Uterus (tissue), 4 donors: ENCODE measurements at places on chromosomes 12 and 14.

GRCh38 chr14:92906823-92907222 is 16.1 kb upstream of the CHGA start:
- H3K4me3 ChIP-seq = no peak overlapping the region
- H3K36me3 ChIP-seq = no peaks in the 10 kb centered on the region
- H3K27me3 ChIP-seq = no peaks in the 10 kb centered on the region
- H3K4me1 ChIP-seq = no peaks in the 10 kb centered on the region
- H3K27ac ChIP-seq = no peak overlapping the region

GRCh38 chr12:66929121-66929520 is 250.2 kb upstream of the GRIP1 start:
- no peak overlapping the region for H3K4me3 ChIP-seq
- no peak overlapping the region for H3K27ac ChIP-seq
- H3K36me3 ChIP-seq = no peaks in the 10 kb centered on the region
- H3K27me3 ChIP-seq = no peaks in the 10 kb centered on the region
- H3K4me1 ChIP-seq = no peaks in the 10 kb centered on the region
- no peak for DNase-seq

DNA sequence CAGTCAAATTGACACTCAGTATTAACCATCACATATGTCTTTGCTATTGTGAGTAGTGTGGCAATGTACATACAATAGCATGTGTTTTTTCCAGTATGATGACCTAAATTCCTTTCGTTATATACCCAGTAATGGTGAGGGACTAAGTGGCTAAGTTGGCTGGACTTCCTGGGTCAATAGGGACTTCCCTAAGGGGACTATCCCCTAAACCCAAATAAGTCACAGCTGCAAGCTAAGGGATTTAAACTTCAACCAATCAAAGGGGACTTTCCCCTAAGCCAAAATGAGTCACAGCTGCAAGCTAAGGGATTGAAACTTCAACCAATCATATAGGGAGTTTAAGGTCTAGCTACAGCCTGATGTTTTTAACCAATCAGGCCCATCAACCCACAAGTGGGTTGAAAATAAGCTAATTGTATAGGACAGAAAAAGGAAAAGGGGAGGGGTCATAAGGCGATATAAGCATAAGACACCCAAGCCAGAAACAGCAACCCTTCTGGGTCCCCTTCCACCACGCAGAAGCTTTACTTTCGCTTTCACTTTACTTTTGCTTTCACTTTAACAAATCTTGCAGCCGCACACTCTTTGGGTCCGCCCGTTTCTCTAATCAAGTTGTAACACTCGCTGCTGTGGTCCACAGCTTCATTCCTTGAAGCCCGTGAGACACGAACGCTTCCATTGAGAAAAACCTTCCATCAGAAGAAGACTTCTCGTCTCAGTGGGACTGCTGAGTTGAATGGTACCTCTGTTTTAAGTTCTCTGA is 404.4 kb downstream of the FLRT2 start:
- DNase-seq = peak; percentile 14
- H3K27ac ChIP-seq = peak overlapping the region; percentile 34
- no peaks in the 10 kb centered on the region for H3K36me3 ChIP-seq
- H3K4me3 ChIP-seq = peak overlapping the region; percentile 19

- no peak overlapping the region for H3K27ac ChIP-seq
- H3K4me1 ChIP-seq = no peaks in the 10 kb centered on the region
- H3K27me3 ChIP-seq = no peaks in the 10 kb centered on the region
- no peaks in the 10 kb centered on the region for H3K36me3 ChIP-seq
- no peak overlapping the region for H3K4me3 ChIP-seq
- no peak for DNase-seq
Measured at GRCh38 chr12:127113945-127114344, 1153.0 kb upstream of the TMEM132C start.

- no peaks in the 10 kb centered on the region for H3K36me3 ChIP-seq
- no peak for DNase-seq
- no peaks in the 10 kb centered on the region for H3K4me1 ChIP-seq
- no peak overlapping the region for H3K27ac ChIP-seq
Measured at GRCh38 chr14:74257941-74258763, 18.9 kb downstream of the VSX2 start.

DNA sequence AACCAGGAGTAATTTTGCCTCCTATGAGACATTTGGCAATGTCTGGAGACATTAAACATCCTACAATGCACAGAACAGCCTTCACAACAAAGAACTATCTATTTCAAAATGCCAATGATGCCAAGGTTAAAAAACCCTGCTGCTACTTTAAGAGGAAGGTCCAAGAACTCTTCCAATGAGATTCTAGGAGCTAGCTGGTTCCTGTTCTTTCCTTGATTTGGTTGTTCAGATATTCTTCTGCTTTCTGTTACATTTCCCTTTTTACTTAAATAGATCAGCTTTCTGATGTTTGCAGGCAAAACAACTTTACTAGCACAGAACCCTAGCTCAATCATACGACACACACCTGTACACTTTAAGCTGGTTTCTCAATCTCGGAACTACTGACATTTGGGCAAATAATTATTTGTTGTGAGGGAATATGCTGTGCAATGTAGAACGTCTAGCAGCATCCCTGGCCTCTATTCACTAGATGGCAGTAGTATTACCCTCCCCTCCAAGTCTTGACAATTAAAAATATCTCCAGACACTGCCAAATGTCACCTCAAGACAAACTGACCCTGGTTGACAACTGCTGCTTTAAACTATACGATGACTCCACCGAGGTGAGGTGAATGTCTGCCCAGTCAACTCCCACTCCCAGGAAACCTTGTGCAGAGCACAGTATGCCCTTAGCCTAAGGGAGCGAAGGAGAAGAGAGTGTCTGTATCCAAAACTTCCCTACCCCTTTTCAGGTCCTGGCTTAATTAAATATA is 4.4 kb downstream of the BLTP3B start:
- no peaks in the 10 kb centered on the region for H3K4me1 ChIP-seq
- H3K36me3 ChIP-seq = no peaks in the 10 kb centered on the region
- H3K4me3 ChIP-seq = no peak overlapping the region
- DNase-seq = no peak

- H3K27me3 ChIP-seq = no peaks in the 10 kb centered on the region
- H3K36me3 ChIP-seq = no peaks in the 10 kb centered on the region
- no peaks in the 10 kb centered on the region for H3K4me1 ChIP-seq
- DNase-seq = peak; percentile 79
- H3K4me3 ChIP-seq = peak overlapping the region; percentile 5
Measured at GRCh38 chr12:121499929-121500793, 80.7 kb downstream of the KDM2B start.

DNA sequence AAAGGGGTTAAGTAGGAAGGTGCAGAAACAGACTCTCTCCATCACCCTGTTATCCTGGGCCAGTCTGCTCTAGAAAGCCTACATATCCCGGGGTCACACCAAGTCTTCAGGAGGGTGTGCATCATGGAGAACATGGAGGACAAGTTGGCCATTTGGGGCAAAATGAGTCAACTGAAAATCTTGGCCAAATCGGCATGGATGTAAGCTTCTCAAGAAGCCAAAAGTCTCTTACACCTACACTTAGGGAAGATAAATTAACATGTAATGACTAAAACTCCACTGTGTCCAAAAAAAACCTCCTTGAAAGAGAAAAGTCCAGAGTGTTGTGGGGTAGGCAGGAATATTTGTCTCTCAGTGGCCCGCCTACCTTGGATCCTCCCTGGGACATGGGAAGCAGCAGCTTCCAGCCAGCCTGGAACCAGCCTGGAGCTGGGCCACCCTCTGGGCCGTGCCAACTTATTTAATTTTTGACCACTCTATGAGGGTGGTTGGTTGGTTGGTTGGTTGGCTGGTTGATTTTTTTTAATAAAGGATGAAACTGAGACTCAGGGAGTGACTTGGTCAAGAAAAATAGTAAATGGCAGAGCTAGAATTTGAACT is 17.9 kb upstream of the TC2N start:
- H3K4me1 ChIP-seq = peaks cover 12% of the 10 kb centered on the region
- no peaks in the 10 kb centered on the region for H3K36me3 ChIP-seq
- no peak for DNase-seq
- H3K27ac ChIP-seq = peak overlapping the region; percentile 80
- H3K27me3 ChIP-seq = no peaks in the 10 kb centered on the region

GRCh38 chr12:6735448-6736191 is 11.8 kb downstream of the COPS7A start:
- no peak overlapping the region for H3K27ac ChIP-seq
- no peaks in the 10 kb centered on the region for H3K36me3 ChIP-seq
- peak; percentile 66 for DNase-seq
- H3K27me3 ChIP-seq = no peaks in the 10 kb centered on the region

GRCh38 chr12:121537814-121538698 is 42.8 kb downstream of the KDM2B start:
- peaks cover 8% of the 10 kb centered on the region for H3K4me1 ChIP-seq
- H3K36me3 ChIP-seq = no peaks in the 10 kb centered on the region
- no peak for DNase-seq
- H3K27me3 ChIP-seq = no peaks in the 10 kb centered on the region
- peak overlapping the region; percentile 77 for H3K4me3 ChIP-seq
- H3K27ac ChIP-seq = peak overlapping the region; percentile 91

- no peaks in the 10 kb centered on the region for H3K27me3 ChIP-seq
- H3K4me1 ChIP-seq = no peaks in the 10 kb centered on the region
- no peak for DNase-seq
- H3K4me3 ChIP-seq = no peak overlapping the region
Measured at GRCh38 chr14:70192915-70193314, 4.2 kb upstream of the SLC8A3 start.

DNA sequence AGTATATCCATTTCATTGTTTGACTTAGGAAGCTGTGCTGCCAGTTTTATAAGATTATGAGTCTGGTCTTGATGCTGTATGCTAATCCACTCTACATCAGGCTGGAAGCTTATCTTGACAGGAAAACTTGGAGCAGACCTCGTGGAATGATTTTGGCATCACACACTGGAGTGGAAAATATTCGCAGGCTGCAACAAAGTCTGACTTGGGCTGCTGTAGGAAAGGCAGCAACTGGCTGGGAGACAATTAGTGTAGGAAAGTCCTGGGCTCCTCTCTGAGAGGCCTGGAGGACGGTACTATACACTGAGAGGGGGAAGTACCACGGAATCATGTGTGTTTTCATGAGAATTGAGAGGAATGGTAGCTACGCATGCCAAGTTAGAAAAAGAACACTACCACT is 383.7 kb downstream of the ETNK1 start:
- DNase-seq = no peak
- H3K36me3 ChIP-seq = no peaks in the 10 kb centered on the region
- no peak overlapping the region for H3K27ac ChIP-seq
- H3K4me3 ChIP-seq = no peak overlapping the region

GRCh38 chr14:53606203-53606602 is 350.4 kb downstream of the BMP4 start:
- H3K27ac ChIP-seq = no peak overlapping the region
- H3K4me1 ChIP-seq = no peaks in the 10 kb centered on the region
- H3K36me3 ChIP-seq = no peaks in the 10 kb centered on the region
- no peak overlapping the region for H3K4me3 ChIP-seq
- H3K27me3 ChIP-seq = no peaks in the 10 kb centered on the region

DNA sequence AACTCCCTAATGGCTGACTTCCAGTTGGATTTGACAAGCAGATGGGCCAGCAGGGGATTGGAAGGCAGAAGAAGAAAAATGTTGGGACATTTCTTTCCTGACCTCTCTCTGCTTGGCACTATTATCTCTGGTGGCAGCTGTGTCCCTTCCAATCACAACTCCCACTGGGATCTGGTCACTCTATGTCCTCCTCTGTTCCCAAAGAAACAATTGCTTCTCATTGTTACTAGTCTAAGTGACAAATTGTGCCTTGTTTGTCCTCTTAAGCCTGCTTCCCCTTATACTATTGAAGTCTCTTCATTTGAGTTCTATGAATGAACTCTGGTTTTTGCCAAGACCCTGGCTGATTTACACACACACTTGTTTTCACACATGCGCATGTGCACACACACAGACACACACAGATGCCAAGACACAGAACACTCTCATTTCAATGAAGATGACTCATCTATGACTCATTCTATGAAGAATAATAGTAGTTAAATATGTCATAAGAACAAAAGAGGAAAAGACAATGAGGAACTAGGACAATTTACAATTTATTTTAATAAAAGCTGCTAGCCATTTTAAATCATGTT is 83.0 kb upstream of the FAR2 start:
- H3K27ac ChIP-seq = no peak overlapping the region
- H3K27me3 ChIP-seq = no peaks in the 10 kb centered on the region
- no peak overlapping the region for H3K4me3 ChIP-seq
- no peaks in the 10 kb centered on the region for H3K4me1 ChIP-seq
- DNase-seq = no peak

DNA sequence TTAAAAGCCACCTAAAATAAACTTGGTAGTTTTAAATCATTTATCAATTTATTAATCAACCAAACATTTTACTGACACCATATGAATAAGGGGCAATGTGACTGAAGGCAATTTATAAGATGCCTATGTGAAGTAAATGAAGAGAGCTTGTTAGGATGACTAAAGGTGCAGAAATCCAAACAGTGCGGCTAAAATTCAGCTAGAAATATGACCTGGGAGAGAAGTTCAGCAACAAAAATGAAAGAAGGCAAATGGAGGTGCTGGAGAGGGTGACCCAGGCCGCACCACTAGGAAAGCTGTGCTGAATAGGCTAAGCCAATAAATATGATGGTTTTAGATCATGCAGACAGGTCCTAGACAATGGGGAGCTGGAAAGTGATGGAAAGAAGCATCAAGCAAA is 403.7 kb downstream of the BTG1 start:
- no peak overlapping the region for H3K4me3 ChIP-seq
- DNase-seq = no peak
- no peak overlapping the region for H3K27ac ChIP-seq
- H3K36me3 ChIP-seq = no peaks in the 10 kb centered on the region
- H3K27me3 ChIP-seq = no peaks in the 10 kb centered on the region

DNA sequence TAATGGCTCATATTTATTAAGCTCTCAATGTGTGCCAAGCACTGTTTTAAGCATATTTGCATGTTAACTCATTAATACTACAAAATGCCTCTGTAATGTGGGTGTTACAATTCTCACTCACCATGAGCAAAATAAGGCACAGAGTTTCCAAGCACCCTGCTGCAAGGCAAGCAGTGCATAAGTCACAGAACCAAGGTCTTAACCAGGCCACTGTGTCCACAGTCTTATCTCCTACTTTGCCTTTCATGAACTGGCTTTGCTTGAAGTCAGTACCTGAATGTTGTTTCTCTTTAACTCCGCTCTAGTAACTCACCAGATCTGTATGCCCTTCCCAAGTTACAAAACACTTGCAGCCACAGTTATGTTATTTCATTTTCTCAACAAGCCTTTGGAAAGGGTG is 1372.7 kb downstream of the AACS start:
- no peak overlapping the region for H3K27ac ChIP-seq
- H3K36me3 ChIP-seq = no peaks in the 10 kb centered on the region
- no peaks in the 10 kb centered on the region for H3K27me3 ChIP-seq
- no peak for DNase-seq
